ENCODE measurements at places on chromosomes 7 and 10.

DNA sequence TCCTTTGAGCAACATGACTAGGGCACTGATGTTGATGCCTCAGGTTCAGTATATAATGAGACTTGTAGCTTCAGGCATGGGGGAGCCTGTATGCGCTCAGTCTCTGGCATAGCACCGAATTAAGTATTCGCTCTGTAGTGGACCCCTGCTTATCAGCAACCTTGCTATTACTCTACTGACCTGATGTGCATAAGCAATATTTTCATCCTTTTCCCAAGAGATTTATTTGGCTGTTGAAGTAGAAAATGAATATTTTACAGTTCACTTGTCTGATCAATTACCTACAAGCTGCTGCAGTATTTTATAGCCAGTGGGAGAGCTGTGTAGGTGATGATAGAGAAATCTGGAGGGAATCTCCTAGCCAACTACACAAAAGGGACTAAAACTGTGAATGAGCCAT is 781.6 kb upstream of the PHF14 start:
- DNase-seq, result no peak

GRCh38 chr10:14751921-14752320 is 22.8 kb downstream of the FAM107B start:
- DNase-seq, result no peak

GRCh38 chr7:124689523-124689922 is 76.1 kb downstream of the GPR37 start:
- DNase-seq, result no peak

GRCh38 chr7:80186721-80187120 is 52.1 kb downstream of the GNAI1 start:
- no peak for DNase-seq

DNA sequence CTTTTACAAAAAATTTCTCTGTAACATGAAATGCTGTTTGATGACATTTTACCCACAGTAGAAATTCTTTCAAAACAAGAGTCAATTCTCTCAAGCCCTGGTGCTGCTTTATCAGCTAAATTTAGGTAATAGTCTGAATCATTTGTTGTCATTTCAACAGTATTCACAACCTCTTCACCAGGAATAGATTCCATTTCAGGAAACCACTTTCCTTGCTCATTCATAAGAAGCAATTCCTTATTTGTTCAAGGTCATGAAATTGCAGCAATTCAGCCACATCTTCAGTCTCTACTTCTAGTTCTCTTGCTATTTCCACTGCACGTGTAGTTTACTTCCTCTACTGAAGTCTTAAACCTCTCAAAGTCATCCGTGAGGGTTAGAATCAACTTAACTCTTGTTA is 14.1 kb downstream of the STAG3 start:
- no peak for DNase-seq

DNA sequence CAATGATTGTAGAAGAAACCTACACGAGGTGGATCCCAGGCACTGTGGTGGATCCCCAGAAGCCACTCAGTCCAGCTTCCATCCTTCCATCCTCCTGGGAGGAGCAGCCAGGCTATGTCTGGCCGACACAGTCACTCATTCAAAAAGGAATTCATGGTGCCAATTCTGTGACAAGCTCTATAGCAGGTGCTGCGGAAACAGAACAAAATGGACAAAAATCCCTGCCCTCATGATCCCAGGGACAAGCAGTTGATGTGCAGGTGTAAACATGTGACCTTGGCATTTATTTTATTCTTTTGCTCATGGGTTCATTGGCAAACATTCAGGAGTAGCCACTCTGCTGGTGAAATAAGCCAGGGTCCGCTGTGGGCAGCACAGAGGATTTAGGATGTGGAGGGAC is 49.2 kb upstream of the FGFR2 start:
- no peak for DNase-seq

DNA sequence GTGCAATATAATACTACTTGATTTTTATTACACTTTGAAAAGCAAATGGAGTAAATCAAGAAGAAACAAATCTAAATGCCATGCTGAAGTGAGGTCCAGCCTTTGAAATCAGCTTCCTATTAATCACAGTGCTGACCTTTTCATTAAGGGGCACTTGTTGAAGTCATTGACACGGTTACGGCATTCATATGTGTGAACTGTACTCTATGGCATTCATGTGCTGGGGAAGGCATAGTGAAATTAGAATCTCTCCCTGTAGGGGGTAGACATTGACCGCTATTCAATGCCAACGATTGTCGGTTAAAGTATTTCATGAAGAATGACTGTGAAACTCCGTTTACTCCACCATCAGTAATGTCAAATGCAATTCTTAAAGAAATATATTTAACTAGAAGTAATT is 296.1 kb upstream of the SEMA3A start:
- no peak for DNase-seq

DNA sequence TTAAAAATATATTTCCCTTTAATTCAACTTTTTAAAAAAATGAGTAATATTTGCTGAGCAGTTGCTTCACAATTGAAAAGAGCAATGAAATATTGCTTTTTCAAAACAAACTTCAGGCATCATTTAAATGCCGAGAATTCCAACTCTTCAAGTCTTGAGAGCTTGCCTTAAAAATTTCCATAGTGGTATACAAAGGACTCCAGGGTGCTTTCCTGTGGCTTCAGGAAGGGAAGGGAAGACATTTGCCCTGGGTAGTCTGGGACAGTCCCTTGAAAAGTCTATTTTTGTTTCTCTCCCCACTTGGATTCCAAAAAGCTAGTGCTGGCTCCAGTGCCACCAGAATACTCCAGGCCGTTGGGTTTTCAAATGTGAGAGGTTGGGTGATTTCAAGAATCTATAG is 71.7 kb downstream of the HYCC1 start:
- DNase-seq, result no peak

DNA sequence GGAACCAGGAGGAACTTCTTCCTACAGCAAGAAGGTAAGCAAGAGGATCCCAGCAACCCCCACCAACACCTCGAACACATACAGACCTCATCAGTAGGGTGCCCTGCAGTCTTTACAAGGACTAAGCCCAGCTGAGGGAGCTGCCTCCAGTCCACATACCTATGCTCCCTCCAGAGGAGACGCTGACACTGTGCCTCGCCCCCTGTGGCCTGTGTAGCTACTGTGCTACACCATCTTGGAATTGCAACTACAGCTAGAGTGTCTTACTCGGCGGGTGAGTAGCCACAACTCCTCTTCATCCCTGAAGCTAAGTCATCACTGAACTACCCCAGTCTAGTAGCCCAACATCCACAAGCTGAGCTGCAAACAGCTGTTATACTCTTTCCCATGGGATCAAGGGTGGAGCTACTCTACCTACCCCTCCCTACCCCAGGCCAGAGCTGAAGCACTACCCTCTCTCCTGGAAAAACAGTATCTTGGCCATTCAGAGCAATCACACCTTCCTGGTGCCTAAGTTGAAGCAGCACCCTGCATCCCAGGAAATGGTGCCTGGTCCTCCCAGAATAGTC is 42.2 kb upstream of the CAMK2B start:
- no peak for DNase-seq

DNA sequence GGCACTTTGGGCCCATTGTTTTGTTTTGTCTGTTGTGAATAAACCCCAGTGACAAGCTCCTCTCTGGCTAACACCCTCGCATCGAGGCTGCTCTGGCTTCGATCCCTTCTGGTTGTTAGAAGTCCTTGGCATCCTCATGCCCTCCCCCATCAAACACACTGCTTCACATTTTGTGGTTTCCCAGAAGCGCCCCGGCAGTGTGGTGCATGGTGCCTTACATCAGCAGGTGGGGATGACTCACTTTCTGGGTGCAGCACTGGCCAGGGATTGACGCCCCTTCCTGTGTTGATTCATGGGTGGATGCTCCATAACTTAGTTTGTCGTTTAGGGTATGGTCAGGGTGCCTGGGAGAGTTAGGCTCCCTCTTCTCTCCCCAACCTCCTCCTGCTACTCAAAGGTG is 51.4 kb downstream of the PLPP4 start:
- DNase-seq, result peak; percentile 90

Measured in epithelial cell of prostate (primary cell).